Pancreas (tissue), 10 donors: ENCODE measurements at places on chromosomes 6 and 20. TPM values are rescaled to one million over a fixed set of nuclear protein-coding genes. Genes with fewer than 3 reads are reported as not detected.

DNA sequence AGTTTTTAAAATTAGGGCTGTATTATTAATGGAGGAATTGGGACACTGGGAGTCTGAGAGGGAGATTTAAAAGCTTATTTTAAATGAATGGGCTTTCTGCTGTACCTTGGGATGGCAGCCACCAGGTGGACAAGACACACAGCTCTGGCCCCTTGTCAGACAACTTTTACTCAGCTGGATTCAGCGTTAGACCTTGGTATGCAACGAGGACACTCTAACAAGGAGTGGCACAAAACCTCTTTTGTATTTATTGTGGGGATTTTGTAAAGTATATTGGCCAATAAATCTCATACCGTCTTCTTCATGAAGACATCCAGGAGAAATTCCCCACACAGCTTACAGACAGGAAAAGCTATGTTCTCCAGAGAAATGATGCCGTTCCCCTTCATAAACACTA lies 105.7 kb downstream of the LCA5 start:
- DNase-seq = no peak

- no peak for DNase-seq
Measured at GRCh38 chr20:9829835-9830234, 9.0 kb downstream of the PAK5 start.

- DNase-seq = no peak
Measured at GRCh38 chr6:30555816-30556065, 548 bp downstream of the GNL1 start.

- no peak for DNase-seq
Measured at GRCh38 chr6:16690608-16691142, 70.6 kb downstream of the ATXN1 start.

DNA sequence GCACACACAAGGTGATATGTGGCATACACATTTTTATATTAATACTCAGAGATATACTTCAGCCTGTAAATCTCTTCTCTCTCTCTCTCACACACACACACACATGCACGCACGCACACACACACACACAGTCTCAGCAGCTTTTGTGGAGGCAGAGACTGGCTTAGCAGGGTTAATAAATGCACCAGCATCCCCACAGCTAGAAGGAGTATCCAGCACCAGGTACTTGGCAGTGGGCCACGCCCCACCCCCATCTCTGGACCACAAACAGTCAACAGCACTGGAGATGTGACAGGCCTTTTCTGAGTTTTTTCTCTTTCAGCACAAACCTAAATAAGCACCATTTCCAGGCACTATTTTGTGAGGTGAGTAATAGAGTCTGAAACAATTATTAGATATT lies 47.3 kb upstream of the LRFN2 start:
- DNase-seq = peak; percentile 34

Gene LYRM2
- 17.0 TPM for total RNA-seq

DNA sequence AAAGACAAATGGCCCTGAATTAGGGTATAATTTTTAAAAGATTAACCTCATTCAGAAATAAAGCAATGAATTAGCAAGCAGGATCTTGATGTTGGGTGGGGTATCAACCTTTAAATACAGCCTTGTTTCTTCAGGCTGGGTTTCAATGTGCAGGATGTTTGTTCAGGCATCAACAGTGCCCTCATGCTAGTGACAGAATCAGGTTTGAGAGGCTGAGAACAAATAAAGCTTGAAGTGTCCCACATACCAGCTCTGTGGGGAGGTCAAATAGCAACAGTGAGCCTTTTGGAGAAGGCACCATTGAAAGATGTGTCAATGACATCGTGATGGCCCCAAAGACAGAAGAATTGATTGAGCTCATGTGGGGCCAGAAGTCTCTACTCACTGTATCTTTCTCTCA lies 68.2 kb downstream of the MTFR2 start:
- no peak for DNase-seq

Gene PNPLA1
- 0.12 TPM for total RNA-seq

- no peak for DNase-seq
Measured at GRCh38 chr20:22940350-22940749, 94.8 kb upstream of the SSTR4 start.

DNA sequence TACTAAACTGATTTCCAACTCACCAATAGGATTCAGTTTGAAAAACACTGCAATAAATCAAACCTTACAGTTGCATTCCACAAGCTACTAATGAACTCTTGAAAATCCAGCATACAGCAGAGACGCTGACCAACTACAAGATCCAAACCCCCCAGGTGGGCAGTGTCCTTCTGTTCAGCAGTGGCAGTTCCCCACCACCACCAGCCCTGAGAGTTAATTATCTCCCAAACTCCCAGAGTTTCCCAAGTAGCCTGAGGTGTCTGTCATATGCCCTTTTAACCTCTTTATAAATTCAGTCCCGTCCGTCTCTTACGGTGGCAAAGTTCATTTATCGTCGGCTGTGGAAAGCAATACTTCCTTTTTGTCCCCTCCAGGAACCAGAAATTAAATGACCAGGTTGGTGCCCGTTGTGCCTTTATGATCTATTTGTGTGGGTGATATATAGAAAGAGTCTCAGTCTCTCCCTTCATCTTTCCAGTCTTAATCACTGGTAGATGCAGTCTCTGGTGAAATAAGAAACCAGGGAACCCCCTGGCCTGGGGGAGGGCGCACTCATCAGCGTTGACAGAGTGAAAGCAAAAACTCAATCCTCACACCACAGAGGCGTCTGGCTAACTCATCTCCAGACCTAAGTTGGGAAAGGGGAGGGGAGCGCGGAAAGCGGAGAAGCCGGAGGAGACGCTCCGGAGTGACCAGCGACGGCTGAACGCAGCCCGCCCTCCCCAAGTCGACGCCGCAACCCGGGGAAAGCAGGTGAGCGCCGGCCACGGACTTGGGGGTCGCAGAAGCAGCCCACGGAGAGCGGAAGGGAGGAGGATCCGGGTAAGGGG lies 717 bp downstream of the MRPL14 start:
- no peak for DNase-seq

DNA sequence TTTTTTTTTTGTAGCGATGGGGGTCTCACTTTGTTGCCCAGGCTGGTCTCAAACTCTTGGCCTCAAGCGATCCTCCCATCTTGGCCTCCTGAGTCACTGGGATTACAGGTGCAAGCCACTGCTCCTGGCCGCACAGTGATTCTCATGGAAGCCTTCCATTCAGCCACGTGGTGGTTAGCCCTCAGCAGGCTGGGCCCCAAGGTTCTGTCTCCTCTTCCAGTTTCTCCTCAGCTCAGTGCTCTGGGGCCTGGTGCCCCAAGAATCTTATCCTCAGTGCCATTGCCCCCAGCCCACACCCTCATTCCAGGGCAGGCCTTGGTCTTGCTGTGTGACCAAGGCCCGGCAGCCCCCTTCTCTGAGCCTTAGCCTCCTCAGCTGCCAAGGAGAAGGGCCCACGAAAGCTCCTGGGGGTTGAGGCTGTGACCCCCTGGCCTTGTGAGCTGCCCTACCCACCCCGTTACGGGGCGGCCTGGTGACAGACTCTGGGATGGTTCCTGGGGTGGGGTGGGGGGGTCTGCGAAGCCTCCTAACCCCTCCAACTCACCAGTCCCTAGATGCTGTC lies 16.4 kb downstream of the SRC start:
- no peak for DNase-seq

DNA sequence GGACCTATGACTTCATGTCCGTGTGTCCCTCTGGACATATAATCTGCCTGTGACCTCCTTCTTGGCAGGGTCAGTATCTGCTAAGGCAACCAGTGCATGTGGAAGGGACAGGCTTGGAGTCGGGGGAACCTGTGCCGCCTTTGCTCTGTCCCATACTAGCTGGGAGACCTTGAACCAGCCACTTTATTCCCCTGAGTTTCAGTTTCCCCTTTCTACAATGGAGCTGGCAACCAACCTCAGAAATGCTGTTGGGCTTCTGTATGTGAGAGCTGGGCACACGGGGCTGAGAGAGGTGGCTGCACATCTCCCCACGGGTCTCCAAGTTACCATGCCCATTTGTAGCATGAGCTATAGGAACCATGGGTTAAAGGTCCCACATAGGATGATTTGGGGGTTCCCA lies 53.8 kb downstream of the CD40 start:
- no peak for DNase-seq

DNA sequence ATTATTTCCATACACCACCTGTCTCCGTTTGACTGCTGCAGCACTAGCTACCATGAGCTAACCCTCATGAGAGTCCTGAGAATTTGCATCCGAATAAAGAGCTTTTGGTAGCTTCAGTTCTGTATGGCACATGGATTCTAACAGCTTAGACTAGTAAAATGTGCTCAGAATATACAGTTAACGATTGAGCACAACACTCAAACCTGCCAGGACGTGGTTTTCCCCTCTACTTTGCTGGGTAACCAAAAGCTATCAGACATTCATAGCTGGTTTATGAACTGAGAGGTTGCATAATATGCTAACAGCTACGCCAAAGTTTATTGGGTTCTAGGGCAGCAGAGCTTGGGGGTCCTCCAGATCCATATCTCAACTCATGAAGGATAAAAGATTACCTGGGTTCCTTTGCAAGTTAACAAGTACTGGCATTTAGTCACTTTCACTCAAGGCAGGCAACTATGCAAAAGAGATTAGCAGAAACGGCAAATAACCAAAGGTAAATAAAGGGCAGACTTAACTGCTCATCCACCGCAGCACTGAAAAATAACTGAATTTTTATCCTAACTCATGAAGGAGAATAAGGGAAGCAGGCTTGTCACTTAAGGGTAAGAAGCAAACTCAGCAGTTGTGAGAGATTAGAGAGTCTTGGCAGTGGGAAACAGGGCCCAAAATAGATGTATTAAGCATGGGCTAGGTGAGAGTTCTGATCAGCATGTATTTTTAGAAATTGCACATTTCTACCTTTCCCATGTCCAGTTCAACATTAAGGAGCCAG lies 29.4 kb downstream of the NUDT3 start:
- DNase-seq = no peak
